T-helper 22 cell (primary cell): ENCODE measurements at places on chromosomes 13 and 19.

- DNase-seq: no peak
These were observed 14.3 kb upstream of the BCAM start for GRCh38 chr19:44794610-44795009.

GRCh38 chr19:55352040-55352439, 2.5 kb downstream of the COX6B2 start:
- DNase-seq: no peak

DNA sequence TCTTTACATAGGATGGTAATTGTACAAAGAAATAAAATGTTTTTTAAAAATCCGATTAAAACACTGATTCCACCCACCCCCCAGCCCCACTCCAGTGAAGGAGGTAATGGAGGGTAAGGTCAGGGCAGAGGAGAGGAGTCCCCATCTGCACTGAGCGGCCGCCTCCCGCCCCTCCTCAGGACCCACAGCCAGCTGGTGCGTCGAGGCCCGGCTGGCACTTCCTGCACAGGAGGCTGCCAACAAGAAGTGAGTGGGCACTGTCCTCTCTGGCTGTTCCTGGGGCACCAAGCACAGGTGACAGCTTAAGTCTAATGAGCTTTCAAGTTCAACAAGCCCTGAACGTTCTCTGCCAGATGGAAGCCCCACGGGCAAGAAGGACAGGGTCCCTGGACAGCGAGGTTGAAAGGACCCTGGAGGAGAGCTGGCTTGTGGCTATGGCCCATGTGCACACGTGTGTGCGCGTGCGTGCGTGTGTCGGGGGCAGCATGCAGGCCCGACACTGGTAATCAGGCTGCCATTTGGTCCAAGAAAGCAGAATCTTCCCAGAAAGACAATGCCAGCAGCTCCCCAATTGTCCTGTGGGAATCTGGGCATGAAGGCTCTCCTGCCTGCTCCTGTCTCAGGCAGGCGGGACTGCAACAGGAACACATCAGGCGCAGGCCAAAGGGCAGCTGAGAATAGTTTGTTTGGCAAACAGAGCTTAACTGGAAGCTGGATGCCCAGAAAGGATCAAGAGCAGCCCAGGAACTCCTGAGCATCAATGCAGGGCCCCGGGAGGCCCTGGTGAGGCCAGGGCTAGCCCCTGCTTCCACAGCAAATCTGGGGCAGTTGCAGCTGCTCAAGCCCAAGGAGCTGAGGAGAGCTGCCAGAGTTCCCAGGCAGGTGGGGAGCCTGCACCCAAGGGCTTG, 15.1 kb upstream of the EPHX3 start:
- no peak for DNase-seq

GRCh38 chr13:73800011-73800410, 334.2 kb downstream of the KLF12 start:
- no peak for DNase-seq

DNA sequence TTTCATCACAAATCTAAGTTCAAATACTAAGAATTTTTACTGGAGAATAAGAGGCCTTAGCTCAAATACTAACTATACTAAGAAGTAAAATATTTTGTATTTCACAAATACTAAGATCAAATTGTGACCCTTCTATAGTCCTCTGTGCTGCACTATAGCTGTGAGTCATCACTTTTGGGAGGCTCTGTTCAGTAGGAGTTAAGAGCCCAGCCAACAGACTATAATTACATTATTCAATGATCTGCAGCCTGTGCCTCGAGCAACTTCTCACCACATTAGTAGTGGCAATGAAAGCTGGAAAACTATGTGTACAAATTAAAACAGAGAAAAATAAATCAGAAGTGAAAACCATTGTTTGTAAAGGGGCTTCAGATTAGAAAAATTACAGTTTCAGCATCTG, 147.3 kb upstream of the GPC6 start:
- DNase-seq: no peak

GRCh38 chr19:9945319-9945966, 9.1 kb upstream of the OLFM2 start:
- no peak for DNase-seq
